ENCODE measurements at places on chromosomes 1 and 21.

GRCh38 chr1:75136921-75137641, 2.9 kb downstream of the LHX8 start:
- no peak for DNase-seq

DNA sequence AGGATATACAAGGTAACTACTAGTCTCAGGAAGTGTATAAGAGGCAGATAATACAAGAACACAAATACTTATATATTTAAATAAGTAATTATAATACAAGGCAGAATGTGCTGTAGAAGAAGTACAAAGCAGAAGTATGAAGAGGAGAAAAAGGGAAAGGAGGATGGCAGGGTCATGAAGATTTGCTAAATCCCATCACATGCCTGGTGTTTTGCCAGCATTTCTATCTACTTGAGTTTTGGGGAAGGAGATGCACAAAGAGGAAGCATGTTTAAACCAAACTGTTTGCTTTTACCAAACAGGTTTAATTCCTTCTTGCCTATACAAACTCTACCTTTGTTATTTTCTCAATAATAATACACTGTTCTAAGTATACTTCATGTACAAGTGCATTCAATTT, 60.9 kb upstream of the PODN start:
- DNase-seq = no peak

DNA sequence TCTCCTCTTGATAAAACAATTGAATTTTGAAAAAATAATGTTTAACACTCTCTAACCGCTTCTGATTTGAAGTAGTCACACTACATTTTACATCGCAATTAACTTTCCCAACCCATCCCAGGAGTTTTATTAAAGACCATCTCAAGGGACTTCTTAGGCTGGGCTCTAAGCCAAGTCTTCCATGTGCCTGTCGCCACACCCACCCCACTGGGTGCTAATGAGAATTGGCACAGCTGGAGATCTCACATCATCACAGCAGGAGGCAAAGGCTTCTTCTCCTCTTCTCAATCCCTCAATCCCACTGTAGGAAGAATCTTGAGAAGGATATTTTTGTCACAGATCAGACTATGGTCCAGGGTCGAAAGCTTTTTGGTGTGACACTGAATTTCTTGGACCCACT, 328.9 kb downstream of the NUF2 start:
- peak; percentile 11 for DNase-seq

GRCh38 chr1:32508761-32509160, 30.5 kb upstream of the ZBTB8A start:
- no peak for DNase-seq

GRCh38 chr1:16054598-16055540, 11.3 kb downstream of the CLCNKB start:
- DNase-seq = no peak

GRCh38 chr1:13435458-13435857, 25.2 kb downstream of the PRAMEF20 start:
- no peak for DNase-seq

GRCh38 chr1:1908506-1908791, 6.6 kb upstream of the CALML6 start:
- no peak for DNase-seq

DNA sequence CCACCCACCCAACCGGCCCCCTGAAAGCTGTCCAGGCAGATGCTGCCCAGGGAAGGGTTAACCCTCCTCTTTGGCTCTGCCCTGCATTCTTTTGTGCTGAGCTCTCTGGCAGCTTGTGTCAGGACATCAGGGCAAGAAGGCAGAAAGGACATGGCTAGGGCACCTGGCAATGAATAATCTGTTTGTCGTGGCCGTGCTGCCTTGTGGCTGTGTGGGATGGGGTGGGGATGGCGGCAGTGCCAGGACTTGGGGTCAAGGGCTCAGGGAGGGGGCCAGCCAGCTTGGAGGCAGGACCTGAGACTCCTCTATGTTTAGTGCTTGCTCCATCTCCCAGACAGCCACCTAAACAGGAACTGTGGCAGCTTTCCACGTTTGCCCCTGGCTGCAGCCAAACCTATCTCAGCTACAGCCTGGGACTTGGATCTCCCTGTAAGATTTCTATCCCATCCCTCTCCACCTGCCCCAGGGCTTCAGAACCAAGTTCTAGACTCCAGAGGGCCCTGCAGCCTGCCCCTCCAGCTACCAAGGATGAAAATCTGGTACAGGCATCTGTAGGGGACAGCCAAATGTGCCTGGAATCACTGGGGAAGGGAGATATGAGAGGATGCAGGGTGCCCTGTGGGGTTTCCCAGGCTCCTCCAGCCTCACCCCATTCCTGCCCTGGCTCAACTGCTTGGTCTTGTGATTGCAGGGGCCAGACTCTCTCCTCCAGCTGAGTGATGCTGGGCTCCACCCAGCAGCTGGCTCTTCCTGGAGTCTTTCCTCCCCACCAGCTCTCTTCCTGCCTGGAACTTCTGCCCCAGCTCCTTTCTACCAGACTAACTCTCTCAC, 9.6 kb upstream of the GPR37L1 start:
- peak; percentile 90 for DNase-seq

DNA sequence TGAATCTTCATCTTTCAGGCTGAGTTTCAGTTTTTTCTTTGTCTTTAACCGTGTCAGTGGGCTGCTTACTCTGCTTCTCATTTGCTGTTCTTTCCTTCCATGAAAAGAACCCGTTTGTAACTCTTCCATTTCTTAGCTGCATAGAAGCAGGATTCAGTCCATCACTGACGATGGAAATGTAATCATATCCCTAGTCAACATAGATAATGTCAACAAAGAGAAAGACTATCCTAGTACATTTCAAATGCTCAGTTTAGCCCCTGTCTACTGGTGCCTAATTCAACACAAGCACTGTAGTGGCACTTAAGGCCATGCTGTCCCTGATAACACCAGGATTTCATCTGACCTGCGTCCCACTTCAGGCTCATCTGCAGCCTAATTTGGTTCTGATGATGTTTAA, 376 bp downstream of the GBP1 start:
- no peak for DNase-seq

- DNase-seq = no peak
Observed at GRCh38 chr21:31538816-31539215, 120.7 kb upstream of the SOD1 start.

DNA sequence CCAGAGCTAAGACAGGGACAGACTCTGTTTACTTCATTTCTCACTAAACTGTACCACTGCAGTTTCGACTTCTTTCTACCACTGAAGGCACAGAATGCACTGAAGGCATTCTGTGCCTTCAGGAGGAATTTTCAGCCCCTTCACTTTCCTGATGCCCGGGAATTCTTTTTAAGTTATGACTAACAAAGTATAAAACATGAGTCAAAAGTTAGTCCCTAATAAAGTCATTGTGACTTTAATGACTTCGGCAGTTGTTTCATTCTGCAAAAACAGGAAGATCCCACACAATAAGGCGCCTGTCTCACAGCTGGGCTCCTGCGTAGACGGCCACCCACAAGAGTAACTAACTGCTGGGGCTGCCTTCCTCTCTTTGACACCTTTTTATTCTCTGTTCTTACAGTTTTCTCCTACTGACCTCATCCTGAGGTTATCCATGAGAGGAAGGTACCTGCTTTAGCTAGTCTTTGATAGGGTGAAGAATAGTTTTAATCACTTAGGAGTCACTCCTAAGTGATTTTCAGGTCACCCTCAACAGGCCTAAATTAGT, 183.9 kb upstream of the SGIP1 start:
- peak; percentile 44 for DNase-seq

- no peak for DNase-seq
Observed at GRCh38 chr1:239288820-239289554, 97.4 kb upstream of the CHRM3 start.

- no peak for DNase-seq
Observed at GRCh38 chr1:245039196-245039595, 115.6 kb upstream of the KIF26B start.

GRCh38 chr1:187629075-187629474, 800.3 kb downstream of the PLA2G4A start:
- no peak for DNase-seq

GRCh38 chr1:248823517-248824001, 2.2 kb downstream of the SH3BP5L start:
- peak; percentile 84 for DNase-seq

DNA sequence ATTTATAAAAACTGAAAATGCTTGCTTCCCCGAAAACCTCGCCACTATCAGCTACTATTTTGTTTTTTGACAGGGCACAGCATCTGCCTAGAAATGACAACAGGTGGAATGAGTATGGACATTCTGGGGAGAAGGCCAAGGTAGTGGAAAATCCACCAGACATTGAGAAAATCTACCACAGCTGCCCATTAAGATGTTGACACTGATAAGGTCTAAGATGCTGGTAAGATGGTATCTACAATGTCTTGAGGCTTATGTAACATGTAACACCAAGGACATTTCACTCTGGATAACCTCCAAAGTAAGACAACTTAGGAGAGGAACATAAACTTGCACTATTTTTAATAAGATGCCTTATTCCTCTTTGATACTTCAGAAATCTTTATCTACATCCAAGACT, 374.2 kb downstream of the PTBP2 start:
- DNase-seq = no peak

DNA sequence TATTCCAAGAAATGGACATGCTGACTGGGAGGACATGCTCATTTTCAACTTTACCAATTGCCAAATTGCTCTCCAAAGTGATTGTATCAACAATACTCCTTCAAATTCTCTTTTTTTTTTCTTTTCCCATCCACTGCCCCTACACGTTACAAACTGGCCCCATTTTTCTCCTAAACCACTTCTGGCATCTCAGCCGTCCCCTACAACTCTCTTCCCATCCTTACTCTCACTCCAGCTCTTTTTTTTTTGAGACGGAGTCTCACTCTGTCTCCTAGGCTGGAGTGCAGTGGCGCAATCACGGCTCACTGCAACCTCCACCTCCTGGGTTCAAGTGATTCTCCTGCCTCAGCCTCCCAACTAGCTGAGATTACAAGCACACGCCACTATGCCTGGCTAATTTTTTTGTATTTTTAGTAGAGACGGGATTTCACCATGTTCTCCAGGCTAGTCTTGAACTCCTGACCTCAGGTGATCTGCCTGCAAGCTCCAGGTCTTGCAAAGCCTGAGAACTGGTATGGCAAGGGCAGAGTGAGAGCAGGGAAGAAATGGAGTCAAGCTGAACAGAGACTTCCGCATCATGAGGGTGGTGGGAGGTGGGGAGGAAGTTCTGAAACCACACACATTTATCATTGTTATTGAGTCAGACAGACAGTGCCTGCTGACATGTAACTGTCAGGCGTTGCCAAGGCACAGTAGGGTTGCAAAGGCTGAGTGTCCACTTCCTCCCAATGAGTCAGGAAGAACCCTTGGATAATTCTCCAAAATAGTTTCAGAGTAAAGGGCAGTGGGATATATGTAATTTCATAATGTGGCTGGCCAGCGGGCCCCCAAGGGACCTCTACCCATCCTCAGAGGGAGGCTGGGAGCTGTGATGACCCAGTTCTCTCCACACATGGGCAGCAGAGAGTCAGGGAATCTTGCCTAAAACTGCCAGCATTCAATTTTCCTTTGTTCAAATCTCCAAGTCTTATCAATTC, 17.4 kb downstream of the CELA3A start:
- peak; percentile 80 for DNase-seq

Data from A172 (cell line).